Putamen (tissue), 1 donor: ENCODE measurements at places on chromosomes 3 and 15.

- DNase-seq = no peak
These were observed 22.9 kb upstream of the UTS2B start for GRCh38 chr3:191353022-191353777.

GRCh38 chr3:197874653-197875052 lies 75.3 kb upstream of the RPL35A start:
- no peak for DNase-seq

DNA sequence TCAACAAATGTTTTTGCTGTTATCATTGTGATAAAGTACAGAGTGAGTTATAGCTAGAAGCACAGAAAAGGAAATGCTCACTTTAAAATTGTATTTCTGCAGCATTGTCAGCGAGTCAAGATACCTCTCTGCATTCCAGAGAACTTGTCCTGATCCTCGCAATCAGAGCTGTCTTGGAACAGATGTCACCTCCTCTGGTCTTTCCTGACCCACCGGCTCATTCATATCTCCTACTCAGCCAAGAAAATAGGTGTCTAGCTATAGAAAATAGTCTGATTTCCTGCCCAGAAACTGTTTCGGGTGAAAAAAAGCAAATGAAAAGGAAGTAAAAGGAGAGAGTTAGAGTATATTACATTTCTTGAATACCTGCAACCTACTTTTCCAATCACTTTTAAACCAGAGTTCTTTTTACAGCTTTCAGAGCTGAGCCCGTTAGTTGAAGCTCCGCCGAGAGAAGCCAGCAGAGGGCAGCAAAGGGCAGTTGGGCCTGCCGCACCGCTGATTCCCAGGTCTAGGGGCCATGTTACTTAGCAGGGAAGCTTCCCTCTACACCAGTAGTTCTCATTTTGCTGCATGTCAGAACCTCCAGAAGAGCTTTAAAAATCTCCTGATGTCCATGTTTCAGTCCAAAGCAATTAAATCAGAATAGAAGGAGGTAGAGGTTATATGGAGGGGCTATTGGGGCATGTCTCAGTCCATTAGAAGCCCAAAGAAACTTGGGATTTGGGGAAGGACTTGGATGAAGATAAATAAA lies 185.7 kb upstream of the THRB start:
- peak; percentile 17 for DNase-seq

- no peak for DNase-seq
These were observed 294.2 kb downstream of the TIGIT start for GRCh38 chr3:114587986-114588385.

GRCh38 chr3:126852511-126852910 lies 130.4 kb upstream of the PLXNA1 start:
- DNase-seq = no peak

DNA sequence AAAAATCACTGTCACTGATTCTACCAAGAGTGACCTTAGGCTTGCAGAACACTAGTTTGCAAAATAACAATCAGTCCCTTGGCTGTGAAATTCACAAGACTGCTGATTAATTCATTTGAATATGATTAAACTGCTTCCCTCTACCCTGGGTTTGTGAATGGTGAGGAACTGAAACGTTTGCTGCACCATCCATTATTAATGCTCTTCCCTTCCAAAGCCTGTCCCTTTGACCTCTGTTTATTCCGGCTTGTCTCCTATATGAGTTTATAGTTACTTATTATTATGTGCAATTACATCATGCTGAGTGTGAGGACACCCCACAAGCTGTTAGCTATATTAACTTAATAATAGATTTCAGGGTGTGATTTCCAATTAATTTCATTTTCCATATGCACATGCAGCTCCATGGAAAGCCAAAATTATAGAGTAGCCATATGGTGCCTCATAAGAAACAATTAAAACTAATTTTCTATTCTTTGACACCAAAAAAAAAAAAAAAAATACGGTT lies 96.5 kb downstream of the SUCLG2 start:
- no peak for DNase-seq

GRCh38 chr15:64566629-64567427 lies 106.5 kb downstream of the ZNF609 start:
- DNase-seq = no peak

DNA sequence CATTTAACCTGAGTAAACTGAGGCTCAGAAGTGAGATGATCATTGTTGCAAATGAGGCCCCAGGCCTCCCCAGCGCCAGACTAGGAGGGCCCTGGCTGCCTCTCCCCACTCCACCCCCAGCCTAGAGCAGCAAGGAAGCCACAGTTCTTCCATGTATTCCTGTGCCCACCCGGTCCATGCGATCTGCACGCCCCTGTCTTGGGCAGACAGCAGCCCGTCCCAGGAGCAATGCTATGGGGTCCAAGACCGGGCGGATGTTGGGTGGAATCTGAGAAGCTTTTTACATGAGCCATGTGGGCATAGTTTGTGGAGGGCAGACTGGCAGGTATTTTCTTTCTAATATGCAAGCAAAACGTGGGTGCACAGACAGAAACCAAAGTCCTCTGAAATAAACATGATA lies 15.1 kb downstream of the SH2D7 start:
- no peak for DNase-seq

- DNase-seq = peak; percentile 71
These were observed 82.2 kb upstream of the CTDSPL start for GRCh38 chr3:37779289-37780152.

DNA sequence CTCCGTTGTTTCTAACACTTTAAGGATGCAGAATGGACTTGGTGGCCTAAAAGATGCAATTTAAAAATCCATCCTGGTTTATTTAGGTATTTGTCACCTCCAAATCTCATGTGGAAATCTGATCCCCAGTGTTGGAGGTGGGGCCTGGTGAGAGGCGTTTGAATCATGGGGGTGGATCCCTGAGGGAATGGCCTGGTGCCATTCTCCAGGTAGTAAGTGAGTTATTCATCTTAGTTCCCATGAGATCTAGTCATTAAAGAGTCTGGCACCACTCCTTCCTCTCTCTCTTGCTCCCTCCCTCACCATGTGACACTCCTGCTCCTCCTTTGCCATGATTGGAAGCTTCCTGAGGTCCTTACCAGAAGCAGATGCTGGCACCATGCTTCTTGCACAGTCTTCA lies 339.1 kb downstream of the NTRK3 start:
- no peak for DNase-seq

DNA sequence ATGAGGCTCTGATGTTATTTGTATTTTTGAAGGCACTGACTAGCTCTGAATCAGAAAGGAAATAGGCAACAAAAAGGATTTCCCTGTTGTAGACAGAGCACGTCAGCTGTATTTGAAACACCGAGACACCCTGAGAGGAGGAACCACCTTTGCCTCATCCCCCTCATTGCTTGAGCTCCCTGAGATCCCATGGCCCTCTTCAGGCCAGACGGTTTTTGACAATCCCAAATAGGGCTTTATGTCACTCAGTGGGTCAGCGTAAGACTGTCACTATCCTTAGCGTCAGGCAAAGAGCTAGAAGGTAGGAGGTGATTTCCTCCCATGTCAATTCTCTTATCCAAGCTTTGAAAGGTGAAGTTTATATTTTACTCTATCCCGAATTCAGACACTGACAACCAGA lies 254.3 kb downstream of the ZNF621 start:
- no peak for DNase-seq

- no peak for DNase-seq
These were observed 7.4 kb upstream of the RIOX2 start for GRCh38 chr3:97979610-97980009.

DNA sequence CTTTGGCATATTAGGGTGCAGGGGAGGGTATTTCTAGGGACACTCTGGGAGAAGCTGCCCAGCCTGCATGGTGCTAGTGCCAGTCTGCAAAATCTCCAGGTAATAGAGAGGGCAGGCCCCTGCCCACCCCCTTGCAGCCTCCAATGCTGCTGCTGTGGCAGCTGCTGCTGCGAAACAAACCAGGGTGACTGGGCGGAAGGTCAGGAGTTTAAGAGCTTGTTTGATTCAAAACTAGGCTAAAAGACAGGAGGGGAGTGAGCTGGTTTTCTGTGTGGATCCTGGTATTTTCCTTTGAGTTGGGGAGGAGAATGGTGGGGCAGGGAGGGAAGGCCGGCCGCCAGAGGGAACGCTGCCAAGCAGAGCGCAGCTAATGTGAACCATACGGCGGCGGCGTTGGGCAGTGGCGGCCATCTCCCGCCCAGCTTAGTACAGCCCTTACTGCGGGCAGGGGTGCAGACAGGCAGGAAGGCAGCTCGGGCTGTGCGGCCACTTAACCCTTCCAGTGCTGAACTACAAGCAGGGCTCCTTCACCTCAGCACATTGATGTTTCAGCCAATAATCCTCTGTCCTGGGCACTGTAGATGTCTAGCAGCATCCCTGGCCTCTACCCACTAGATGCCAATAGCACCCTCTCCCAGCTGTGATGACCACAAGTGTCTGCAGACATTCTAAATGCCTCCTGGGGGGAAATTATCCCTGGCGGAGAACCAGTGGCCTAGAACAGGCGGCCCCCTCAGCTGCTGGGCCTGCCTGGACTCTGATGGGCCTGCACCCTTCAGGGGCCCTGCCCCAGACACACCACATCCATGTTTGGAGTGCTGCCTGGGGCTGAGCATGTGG lies 125.7 kb downstream of the EEFSEC start:
- no peak for DNase-seq

GRCh38 chr15:39114690-39115378 lies 466.0 kb upstream of the THBS1 start:
- no peak for DNase-seq

DNA sequence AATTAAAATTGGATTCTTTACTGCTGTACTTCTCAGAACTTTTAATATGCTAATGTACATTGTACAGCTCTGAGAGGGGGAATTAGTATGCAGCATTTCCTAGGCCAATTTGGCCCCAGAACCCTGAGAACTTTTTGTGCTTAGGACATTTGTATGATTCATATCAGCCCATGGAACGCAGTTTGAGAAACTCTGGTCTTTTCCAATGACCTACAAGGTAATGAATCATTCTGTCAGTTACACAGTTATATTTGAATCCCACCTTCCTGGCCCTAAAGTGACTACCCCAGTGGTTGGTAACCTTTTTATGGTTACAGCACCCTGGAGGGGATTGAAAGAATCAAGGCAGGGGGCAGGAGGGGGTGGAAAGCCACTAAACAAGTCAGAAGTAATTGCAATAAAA lies 25.6 kb upstream of the KBTBD12 start:
- no peak for DNase-seq

DNA sequence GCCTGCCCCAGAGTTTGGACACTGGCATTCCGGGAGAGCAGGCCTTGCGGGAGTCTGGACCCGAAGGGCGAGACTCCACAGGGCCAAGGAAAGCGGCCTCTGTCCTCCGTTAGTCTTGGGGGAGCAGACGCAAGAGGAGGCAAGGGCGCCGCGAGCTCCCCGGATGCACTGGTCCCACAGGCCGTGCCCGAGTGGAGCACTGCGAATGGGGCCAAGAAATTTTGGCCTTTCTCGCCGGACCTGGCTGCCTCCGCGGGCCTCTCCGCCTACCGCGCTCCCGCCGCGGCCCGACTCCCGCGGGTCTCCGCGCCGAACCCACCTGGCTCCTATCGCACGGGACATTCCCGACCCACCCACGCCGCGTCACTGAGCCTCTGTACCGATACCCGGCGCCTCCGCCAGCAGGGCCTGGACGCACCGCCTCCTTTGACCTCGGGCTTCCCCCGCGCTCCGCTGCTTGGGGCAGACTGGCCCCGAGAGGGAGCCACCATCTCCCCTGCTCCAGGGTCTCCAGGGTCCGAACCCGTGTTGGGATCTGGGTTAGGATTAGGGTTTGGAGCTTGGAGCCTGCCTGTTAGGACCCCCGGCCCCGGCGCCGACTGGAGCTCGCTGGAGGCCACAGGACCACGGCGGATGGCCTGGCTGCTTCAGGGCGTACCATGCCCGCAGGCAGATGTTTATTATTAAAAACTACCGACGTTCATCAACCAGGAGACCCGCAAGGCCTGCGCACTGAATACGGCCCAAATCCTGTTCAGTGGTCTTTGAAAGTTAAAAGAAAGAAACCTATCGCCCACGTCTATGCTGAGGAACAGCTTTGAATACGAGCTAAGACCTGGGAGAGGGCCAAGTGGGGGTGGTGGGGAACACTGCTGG lies 11.7 kb downstream of the SHOX2 start:
- DNase-seq = no peak

DNA sequence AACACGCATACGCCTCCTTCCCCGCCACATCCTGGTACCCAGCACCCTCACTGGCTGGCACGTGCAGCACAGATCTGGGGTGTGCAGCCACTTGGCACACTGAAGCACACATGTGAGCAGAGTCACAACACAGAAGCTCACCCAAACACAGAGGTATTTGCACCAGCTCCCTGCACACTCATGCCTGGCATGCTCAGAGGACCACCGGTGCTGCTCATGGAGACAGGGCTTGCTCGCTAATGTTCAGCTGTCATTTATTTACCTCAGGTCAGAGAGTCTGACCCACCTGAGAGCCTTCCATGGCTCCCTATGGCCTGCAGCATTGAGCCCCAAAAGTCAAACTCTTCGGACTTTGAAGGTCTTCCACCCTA lies 70.4 kb downstream of the ADAMTS7 start:
- no peak for DNase-seq

GRCh38 chr3:114144909-114145688 lies 33.8 kb downstream of the DRD3 start:
- DNase-seq = peak; percentile 54

- DNase-seq = no peak
These were observed 253.7 kb downstream of the IL5RA start for GRCh38 chr3:2856138-2857133.

DNA sequence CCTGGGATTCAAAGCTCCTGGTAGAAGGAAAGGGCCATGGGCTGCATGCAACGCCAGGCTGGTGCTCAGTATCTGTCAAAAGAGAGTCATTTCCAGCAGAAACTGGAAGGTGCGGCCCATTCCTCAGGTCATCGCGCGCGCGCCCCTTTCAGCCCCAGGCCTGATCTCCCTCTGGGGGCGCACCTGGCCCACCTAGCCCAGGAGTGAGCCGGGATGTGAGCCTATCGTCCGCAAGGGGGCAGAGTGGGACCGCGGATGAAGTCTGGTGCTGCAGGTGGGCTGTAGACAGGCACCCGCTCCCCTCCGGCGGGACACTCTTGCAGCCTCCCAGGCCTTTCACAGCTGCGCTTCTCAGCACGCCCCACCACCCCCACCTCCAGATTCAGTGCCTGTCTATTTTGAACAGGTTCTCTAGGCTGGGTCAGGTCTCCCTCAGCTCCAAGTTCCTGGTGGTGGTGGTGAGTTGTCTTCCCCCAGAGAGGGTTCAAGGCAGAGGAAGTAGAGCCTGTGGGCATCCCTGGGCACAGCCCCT lies 5.8 kb upstream of the RPL29 start:
- peak; percentile 68 for DNase-seq

GRCh38 chr3:173744895-173745294 lies 347.4 kb downstream of the NLGN1 start:
- DNase-seq = no peak

- DNase-seq = peak; percentile 83
These were observed 178.4 kb downstream of the ATP10A start for GRCh38 chr15:25684521-25685431.

- DNase-seq = no peak
These were observed 45.5 kb downstream of the CBLB start for GRCh38 chr3:105823149-105823867.
